ENCODE measurements at places on chromosomes 6 and 20. TPM values are rescaled to one million over a fixed set of nuclear protein-coding genes. Genes with fewer than 3 reads are reported as not detected.

DNA sequence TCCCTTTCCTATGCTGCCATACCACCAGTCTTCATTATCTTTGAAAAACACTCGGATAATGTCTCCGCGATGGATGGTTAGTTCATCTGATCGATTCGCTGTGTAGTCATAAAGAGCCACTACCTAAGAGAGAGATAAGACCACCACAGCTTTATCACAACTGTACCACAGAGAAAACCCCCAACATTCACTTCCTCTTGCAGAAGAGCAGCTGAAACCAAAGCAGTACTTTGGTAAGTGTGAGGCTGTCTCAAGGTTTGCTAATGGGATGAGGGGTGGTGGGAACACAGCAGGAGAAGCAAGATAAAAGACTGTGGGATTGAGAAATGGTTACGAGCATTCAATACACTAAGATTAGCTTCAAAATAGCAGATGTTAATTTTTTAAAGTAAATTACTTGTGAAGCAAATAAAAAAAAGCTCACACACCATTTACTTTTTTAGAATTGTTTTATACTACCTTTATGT is 142.1 kb downstream of the MYB start:
- H3K4me3 ChIP-seq: no peak overlapping the region
- no peak for DNase-seq
- no peaks in the 10 kb centered on the region for H3K4me1 ChIP-seq

DNA sequence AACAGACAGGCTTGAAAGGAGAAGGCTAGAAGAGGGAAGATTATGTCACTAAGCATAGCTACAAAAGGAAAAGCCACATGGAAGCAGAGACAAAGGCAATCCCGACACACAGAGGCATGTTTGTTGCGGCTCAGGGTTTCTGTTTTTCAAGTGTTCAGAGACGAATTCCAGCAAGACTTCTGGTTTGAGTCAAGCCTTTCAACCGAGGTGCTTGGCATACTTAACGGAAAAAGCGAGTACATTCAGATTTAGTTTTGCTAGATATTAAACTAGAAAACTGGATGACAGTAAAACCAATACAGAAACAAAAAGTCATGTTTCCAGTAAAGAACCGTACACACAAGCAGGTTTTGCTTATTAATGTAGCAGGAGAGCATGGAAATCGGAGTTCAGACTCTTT is 27.2 kb downstream of the MCUR1 start:
- peak overlapping the region; percentile 6 for H3K27ac ChIP-seq
- peaks cover 17% of the 10 kb centered on the region for H3K36me3 ChIP-seq
- DNase-seq: no peak
- no peaks in the 10 kb centered on the region for H3K27me3 ChIP-seq
- H3K4me1 ChIP-seq: no peaks in the 10 kb centered on the region
- no peak overlapping the region for H3K4me3 ChIP-seq

DNA sequence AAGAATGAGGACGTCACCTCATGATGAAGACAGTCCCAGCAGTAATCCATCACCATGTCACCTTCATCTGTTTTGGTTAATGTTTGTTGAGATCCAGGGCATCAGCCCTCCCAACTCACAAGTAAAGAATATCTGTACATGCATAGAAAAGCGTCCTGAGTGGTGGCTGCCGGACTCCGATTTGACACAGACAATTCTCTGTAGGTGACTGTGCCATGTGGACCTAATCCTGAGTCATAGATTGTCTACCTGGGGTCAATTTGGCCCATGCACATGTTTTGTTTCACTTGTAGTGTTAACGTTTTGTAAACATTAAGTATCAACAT is 168.4 kb upstream of the UST start:
- H3K27ac ChIP-seq: no peak overlapping the region
- no peaks in the 10 kb centered on the region for H3K4me1 ChIP-seq
- no peak for DNase-seq
- no peaks in the 10 kb centered on the region for H3K36me3 ChIP-seq
- no peaks in the 10 kb centered on the region for H3K27me3 ChIP-seq
- no peak overlapping the region for H3K4me3 ChIP-seq

- H3K27ac ChIP-seq: no peak overlapping the region
- peaks cover 37% of the 10 kb centered on the region for H3K4me1 ChIP-seq
- no peak overlapping the region for H3K4me3 ChIP-seq
Observed at GRCh38 chr6:109478841-109479624, 4.0 kb downstream of the ZBTB24 start.

DNA sequence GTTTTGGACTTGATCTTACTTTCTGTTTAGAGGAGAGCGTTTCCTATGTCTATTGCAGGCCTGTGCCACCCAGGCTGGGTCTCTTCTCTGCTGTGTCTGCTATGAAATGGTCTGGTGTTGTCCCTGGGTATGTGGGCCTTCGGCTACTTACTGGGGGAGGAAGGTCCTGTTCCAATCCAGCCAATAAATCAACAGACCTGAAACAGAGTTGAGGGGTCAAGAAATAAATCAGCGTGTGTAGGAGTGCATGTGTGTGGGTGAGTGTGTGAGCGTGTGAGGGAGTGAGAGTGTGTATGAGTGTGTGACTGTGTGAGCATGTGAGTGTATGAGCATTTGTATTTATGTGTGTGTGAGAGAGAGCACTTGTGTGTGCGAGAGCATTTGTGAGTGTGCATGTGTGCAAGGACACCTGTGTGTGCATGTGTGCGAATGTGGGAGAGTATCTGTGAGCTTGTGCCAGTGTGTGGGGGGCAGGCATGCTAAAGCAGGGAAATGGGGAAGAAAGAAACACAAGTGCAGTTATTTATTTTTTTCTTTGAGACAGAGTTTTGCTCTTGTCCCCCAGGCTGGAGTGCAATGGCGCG is 86.3 kb upstream of the PMEPA1 start:
- DNase-seq: no peak
- H3K36me3 ChIP-seq: no peaks in the 10 kb centered on the region
- no peaks in the 10 kb centered on the region for H3K4me1 ChIP-seq

DNA sequence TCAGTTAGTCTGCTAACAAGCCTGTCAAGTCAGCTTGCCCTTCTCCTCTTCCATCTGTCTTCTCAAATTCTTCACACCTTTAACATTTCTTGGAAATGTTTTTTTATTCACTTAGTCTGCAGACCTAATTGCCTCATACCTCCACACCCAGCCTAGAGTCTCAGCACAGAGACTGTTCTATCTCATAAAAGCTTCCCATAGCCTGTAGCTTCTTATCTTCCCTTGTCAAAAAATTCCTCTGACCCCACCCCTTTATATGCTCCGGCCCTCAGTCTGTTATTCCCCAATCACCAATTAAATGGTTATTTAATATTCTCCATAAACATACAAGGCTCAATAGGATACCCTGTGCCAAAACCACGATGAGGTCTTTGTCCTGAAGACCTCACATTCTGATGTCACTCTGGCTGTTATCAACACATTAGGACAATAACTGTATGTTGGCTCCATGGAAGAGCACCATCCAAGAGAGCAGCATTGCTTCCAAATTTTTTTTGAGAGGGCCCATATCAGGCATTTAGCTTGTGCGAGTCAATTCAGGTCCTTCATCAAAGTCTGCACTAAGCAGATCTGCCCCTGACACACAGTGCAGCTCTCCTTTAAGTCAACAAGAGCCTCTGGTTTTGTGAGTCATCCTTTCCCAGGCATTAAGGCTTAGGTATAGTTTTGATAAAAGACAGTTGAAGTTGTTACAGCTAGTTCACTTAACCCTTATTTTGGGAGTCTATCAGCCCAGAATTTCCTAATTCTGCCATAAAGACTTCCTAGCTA is 83.2 kb upstream of the TBX18 start:
- no peaks in the 10 kb centered on the region for H3K36me3 ChIP-seq
- H3K27ac ChIP-seq: no peak overlapping the region
- H3K27me3 ChIP-seq: no peaks in the 10 kb centered on the region
- no peaks in the 10 kb centered on the region for H3K4me1 ChIP-seq

Gene SLC17A3
- not detected for total RNA-seq

Gene SLC22A16
- not detected for total RNA-seq

Gene DEFB116
- not detected for total RNA-seq

Gene PRL
- not detected for total RNA-seq

All from ascending aorta (tissue), 2 donors.